NCI-H69 (cell line): ENCODE measurements at places on chromosomes 3 and 15.

- peak; percentile 65 for DNase-seq
These were observed 70.3 kb downstream of the SCN5A start for GRCh38 chr3:38579141-38579540.

- no peak for DNase-seq
These were observed 51.6 kb upstream of the GRM7 start for GRCh38 chr3:6809349-6809748.

DNA sequence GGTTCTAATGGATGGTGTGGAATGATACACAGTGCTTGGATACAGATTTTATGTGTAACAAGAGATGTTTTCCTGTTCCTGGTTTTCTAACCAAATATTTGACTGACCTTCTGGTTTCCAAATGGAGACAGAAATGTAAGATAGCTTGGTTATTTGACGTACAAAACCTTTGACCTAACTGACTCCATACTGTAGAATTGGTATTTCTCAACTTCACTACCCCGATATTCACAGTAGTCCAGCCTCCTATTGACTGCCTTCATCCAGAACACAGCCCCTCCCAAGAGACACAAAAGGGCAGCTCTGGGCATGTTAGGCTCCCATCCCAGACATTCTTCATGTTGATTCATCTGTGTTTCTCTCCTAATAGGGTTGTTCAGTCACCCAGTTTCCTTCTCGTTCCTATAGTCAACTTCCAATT lies 33.4 kb downstream of the MYO1E start:
- no peak for DNase-seq

DNA sequence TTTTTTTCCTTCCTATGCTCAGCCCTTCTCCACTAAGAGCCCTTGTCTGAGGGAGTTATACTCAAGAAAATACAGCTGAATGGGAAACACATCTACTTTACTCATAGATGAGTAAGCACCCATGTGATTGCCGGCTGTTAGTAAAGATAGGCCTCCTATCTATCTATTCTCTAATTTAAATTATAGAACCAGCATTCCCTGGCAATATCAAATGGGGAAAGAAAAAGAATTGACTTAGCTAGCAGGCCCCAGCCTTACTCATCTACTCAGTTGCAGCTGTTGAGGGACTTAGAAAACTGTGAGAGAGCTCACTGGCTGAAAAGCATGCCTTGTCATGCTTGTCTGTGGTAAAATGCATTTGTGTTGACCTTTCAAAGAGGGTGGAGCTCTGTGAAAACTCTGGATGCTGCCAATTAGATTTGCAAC lies 116.9 kb upstream of the LRRFIP2 start:
- no peak for DNase-seq

DNA sequence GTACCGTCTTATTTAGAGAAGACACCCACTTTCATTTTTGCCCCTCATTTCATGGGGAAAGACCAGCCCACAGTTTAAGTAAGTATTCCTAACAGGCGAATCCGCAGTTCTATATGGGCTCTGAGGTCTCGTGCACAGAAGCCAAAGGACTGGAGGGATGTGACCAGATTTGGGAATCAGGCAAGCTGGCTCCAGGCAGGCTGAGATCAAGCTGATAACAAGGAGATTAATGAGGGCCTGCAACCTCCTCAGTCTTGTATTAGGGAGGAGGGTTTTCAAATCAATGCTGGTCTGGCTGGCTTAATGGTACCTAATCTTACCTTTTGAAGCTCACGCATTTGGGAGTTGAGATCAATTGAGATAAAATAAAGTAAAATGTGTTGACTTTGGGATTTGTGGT lies 15.3 kb downstream of the ST8SIA2 start:
- no peak for DNase-seq

DNA sequence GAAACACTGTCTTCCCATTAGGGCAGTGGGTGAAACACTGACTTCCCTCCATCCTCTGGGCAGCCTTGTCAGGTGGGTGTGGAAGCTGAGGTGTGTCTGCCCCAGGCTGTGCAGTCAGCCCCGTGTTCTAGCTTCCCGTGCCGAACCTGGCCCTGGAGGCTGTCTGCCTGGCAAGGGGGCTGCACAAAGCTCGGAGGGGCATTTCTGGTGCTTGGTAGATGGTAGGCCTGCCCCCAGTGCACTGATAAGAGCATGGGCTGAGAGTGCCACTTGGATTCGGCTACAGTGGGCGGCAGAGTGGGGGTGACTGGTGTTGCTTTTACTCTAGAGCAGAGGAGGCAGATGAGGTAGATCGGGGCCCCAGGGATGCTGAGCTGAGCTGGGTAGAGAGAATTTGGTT lies 21.3 kb downstream of the IGF1R start:
- no peak for DNase-seq

GRCh38 chr15:39573287-39573686 lies 7.6 kb upstream of the THBS1 start:
- no peak for DNase-seq

DNA sequence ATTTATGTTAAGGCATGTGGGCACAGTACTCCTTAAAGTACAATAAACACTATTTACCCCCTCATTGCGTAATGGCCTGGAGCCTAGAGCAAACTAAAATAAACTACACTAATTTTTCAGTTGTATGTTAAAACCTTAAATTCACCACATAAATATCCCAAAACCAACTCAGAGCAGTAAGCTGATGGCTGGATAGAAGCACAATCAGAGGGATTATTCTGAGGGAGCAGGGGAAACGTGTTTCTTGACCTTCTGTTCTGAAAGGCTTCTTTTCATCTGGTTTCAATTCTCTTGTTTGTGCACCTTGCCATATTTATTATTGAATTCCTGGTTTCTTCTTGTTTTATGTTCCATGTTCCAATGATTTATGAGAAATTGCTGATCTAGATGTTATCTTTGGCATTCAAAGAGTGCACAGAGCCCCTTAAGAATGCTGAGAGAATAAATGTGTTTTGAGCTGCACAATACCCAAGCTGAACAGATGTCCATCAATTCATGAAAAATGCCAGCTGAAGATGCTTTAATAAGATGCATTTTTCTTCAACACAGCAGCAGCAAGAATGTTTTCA lies 29.6 kb downstream of the RPL22L1 start:
- DNase-seq, result no peak

GRCh38 chr3:177147790-177148189 lies 49.5 kb downstream of the TBL1XR1 start:
- DNase-seq, result no peak

DNA sequence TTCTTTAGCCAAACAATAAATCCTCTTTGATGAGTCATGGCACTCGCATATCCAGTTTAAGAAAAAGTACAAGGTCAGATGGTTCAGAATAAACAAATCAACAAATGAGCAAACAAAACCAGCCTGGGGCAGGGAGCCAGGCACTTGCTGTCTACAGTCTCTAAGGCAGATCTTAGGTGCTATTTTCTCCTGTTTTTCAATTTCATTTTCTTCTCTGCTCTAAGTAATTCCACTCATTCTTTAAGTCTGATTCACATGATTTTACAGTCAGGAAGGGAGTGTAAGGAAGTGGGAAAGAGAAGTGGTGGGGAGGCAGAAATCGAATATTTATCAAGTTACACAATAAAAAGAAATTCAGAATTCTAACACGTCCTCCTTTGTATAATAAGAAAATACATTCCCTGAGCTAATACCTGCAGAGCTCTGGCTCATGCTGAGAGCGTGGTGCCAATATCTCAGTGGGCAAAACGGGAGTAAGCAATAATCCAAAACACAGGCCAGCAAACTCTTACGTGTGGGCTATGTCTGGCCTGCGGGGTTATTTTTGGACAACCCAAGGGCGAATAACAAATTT lies 298.6 kb downstream of the ADAMTS17 start:
- no peak for DNase-seq

GRCh38 chr3:113194823-113195401 lies 16.4 kb upstream of the BOC start:
- DNase-seq, result peak; percentile 62

DNA sequence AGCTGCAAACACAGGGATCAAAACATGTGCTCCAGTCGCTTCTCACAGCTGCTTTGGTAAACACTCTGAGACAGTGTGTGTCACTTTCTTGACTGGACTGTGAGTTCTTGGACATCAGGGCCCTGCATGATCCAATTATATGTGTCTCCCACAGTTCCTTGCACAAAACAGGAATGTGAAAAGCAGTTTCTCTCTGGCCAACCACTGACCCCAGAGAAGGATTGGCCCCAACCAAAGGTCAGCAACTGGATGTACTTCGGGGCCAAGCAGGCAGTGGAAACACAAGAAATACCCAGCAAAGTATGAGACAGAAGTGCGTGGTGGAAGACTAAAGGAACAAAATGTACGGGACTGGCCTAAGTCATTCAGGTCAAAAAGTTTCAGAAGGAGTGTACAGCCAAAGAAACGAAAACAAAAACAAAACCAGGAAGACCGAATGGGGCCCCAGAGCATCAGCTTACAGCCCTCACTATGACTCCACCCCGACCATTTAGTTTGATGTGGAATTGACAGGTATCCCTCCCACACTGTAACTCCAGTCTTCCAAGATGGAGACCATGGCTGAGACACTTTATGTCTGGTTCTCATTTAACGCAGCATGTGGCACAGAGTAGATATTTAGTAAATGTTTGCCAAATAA lies 76.7 kb upstream of the LPP start:
- DNase-seq, result no peak

GRCh38 chr3:9778143-9779074 lies 8.7 kb upstream of the CAMK1 start:
- DNase-seq, result no peak

DNA sequence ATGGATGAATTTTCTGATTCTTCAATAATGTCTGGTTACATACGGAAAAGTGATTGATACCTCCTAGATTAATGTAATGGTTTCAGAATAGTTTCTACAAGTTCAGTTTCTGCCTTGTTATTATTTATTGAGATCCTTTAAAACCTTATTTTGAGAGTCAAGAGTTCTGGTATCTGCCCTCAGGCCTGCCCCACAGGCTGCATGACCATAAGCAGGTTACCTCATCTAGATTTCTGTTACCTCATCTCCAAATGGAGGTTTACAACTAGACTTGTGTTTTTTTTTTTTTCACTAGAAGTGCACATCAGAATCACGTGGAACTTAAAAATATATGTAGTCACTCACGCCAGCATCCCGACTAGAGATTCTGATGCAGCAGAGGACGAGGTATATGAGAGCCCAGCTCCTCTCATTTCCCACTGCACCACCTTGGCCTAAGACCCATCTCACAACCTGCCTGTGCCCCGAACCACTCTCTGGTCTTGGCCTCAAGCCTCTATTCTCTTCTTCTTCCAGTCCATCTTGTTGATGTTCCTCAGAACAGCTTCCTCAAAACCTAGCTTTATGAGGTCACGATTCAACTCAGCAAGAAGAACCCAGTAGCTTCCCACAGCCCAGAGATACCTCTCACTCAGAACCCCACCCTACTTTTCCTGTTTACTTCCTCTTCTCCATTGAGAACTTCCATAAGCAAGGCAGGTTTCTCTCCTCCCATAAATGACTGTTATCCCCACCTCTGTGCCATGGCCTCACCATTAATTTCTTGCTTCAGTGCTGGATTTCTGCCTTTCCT lies 353.4 kb downstream of the CHST2 start:
- DNase-seq, result no peak

- DNase-seq, result peak; percentile 24
These were observed 27.2 kb downstream of the USP3 start for GRCh38 chr15:63531586-63531985.

GRCh38 chr3:194133661-194134230 lies 2.2 kb upstream of the HES1 start:
- peak; percentile 85 for DNase-seq

- DNase-seq, result peak; percentile 48
These were observed 22.6 kb upstream of the CACNA2D2 start for GRCh38 chr3:50525987-50526386.

DNA sequence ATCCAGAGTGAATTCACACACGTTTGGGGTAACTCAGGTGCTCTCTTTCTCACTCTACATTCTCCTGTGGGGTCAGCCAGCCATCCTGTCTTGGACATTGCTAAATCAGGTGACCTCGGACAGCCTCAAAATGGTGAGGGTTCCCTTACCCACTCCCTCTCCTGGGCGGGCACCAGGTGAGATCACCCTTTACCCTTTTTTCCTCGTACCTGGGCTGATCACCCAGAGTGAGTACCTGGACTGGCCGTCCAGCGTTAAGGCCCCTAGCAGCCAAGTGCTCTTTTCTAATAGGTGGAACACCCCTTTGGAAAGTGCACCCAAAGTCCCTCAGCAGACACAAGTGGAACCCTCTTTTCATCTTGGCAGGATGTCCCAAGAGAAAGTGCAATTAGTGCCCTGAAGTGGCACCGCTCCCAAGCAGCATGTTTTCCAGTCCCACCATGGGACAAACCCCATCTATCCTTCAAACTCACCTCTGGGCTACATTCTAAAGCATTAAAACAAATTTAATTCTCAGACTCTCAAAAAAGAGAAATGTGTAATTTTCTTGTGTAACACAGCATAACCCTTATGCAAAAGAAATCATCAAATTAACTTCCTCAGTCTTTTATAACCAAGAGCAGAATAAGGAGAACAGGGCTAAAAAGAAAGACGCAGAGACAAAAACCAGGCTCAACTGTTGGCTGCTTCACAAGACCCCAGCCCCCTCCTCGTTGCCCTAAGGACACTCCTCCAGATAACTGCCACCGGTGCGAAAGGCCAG lies 20.7 kb downstream of the TRANK1 start:
- no peak for DNase-seq

GRCh38 chr15:49270541-49271421 lies 100.7 kb downstream of the GALK2 start:
- no peak for DNase-seq

DNA sequence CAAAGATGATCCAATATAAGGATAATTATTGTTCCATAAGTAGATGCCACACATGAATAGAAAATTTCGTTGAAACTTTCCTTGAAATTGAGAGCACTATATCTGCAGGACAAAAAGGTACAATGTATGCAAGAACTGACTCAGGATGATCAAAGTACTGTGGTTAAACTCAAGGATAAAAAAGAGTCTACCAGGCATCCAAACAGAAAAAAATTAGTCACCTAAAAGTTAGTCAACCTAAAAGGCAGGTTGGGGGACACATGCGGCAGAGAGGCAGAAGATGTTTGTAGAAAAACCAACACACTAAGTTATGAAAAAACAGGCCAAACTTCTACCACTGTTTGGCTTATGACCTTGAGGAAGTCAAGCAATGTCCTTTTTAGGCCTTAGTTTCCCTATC lies 68.7 kb downstream of the GSK3B start:
- no peak for DNase-seq

GRCh38 chr15:80587007-80587406 lies 108.1 kb upstream of the ABHD17C start:
- DNase-seq, result no peak

- DNase-seq, result no peak
These were observed 119.9 kb downstream of the LMLN start for GRCh38 chr3:198079771-198080520.

- DNase-seq, result no peak
These were observed 92.8 kb upstream of the NMNAT3 start for GRCh38 chr3:139770577-139770976.

- DNase-seq, result no peak
These were observed 31.5 kb upstream of the FBLN2 start for GRCh38 chr3:13517253-13517977.

DNA sequence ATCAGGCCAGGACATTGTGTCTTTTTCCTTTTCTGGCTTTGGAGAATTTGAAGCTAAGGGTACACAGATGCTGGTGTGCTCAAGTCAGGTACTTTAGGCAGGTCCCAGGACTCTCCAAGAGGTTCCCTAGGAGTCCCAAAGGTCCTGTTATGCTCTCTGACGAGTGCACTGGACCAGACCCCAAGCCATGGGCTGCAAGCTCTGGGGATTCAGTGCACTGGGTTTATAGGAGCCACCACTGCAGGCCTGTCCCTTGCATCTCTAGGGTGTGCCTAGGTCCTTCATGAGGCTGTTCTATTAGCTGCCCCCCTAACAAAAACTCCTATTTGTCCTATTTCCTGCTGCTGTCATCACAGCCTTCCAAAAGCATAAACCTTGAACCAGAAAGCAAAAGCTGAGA lies 31.9 kb upstream of the BFSP2 start:
- no peak for DNase-seq

GRCh38 chr3:102741105-102741504 lies 306.3 kb downstream of the ZPLD1 start:
- DNase-seq, result peak; percentile 22
